Mesangial cell (primary cell): ENCODE measurements at places on chromosomes 16 and 17. TPM values are rescaled to one million over a fixed set of nuclear protein-coding genes. Genes with fewer than 3 reads are reported as not detected.

SLC22A31 gene
- 0.13 and 0.33 TPM in 2 replicates for total RNA-seq

SLFN11 gene
- total RNA-seq, result 1.0 and 2.4 TPM in 2 replicates

COA3 gene
- total RNA-seq, result 73.0 and 80.6 TPM in 2 replicates

KRT28 gene
- 0.51 TPM in 1 of 2 replicates, not detected in the other for total RNA-seq

RAB11FIP4 gene
- total RNA-seq, result 2.6 and 10.5 TPM in 2 replicates

ABCC12 gene
- total RNA-seq, result not detected in 2 replicates

GP1BA gene
- not detected in 2 replicates for total RNA-seq

CSH1 gene
- total RNA-seq, result not detected in 2 replicates

MAP2K6 gene
- 2.1 and 2.4 TPM in 2 replicates for total RNA-seq

DNAH9 gene
- not detected in 2 replicates for total RNA-seq

RPUSD1 gene
- total RNA-seq, result 34.1 and 48.1 TPM in 2 replicates

CARD14 gene
- total RNA-seq, result 0.13 TPM in 1 of 2 replicates, not detected in the other

ATP2C2 gene
- total RNA-seq, result 0.63 TPM in 1 of 2 replicates, not detected in the other

PNMT gene
- total RNA-seq, result 1.4 TPM in 1 of 2 replicates, not detected in the other
